ENCODE measurements at places on chromosomes 2 and 18.

DNA sequence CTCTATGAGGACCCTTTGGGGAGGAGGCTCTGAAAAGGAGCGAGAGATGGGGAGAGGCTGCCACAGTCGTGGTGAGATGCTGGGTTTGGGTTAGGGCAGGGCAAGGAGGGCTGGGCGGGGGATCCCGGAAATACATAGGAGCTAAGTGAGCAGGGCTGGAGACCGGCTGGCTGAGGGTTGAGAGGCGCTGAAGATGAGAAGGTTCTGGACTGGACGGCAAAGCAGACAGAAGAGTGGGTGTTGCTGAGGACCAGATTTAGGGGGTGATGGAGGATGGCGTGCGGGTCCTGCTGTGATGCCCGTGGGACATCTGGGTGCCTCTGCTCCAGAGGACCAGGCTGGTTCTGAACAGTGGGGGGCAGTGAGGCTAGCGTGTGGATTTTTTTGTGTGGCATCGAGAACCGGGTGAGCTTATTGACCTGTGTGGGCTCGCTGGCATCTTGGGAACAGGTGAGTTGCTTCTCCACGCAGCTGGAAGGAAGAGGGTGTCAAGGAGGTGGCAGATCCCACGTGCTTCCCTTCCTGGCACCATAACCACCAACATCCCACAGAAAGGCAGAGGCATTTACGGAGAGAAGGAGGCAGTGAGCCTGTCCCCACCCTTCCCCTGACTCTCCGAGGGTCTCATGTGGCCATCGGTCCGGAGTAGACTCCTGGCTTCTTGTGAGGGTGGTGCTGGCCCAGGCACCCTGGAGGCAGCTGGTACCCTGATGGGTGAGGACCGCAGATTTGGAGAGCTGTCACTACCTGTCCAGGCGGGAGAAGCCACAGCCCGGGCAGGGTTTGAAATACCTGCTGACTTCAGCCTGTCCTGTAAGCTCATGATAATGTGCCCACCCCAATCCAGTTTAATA is 70.3 kb downstream of the ASB1 start:
- DNase-seq = no peak

DNA sequence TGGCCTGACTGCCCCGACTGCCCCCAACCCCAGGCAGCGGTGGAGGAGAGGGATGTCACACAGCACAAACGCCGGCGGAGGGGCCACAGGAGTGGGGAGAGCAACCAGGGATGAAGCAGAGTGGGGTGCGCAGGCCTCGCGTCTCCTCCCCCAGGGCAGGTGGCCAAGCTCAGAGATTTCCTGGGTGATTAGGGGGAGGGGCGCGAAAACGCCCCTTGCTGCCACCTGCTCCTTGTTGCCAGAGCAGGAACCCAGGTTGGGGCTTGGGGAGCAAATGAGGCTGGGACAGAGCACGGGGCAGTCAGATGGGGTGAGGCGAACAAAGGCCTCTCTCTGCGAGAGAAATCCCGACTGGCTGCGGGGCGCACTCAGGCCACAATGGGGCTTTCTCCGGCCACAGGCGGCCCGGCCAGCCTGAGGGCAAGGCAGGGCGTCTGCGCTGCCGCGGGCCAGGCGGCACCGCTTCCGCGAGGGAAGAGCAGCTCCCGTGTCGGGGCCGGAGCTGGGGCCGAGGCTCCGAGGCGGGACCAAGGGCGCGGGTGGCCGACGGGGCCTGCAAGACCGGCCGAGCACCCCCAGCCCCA is 11.5 kb downstream of the TEX44 start:
- no peak for DNase-seq

GRCh38 chr18:77949355-77949973 is 699.8 kb downstream of the GALR1 start:
- no peak for DNase-seq

DNA sequence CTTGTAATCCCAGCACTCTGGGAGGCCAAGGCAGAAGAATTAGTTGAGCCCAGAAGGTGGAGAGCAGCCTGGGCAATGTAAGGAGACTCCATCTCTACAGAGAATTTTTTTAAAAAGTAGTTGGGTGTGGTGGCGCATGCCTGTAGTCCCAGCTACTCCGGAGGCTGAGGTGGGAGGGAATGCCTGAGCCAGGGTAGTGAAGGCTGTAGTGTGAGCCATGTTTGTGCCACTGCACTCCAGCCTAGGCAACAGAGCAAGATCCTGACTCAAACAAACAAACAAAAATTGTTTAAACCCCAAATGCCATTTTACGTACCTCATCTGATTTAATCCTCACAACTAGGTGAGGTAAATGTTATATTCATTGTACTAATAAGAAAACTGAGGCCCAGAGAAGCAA is 38.2 kb downstream of the LPIN2 start:
- DNase-seq = no peak

- DNase-seq = no peak
Observed at GRCh38 chr2:73253901-73254300, 19.8 kb downstream of the CCT7 start.
